Stimulated activated CD4-positive, alpha-beta T cell treated with anti-CD3 and anti-CD28 coated beads, Interleukin-4, amount 100 ng/mL, for 4 hours (primary cell): ENCODE measurements at places on chromosomes 7 and 10.

GRCh38 chr7:25653384-25653783, 425.1 kb upstream of the NPVF start:
- no peak for DNase-seq

DNA sequence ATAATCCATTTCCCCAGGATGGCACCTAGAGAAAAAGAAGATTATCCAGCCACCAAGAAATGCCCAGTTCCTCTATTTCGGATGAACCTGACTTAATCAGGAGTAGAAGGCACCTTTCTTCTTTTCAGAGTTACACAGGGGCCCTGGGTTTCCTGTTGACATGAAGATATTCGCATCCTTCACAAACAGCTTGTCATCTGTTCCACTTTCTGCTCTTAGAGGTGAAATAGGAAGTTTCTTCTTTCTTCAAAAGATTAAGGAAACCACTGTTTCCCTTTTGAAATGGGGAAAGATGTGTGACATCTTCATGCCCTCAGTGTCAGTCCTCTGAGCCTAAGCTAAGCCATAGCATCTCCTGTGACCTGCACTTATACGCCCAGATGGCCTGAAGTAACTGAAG, 39.1 kb upstream of the RAB18 start:
- DNase-seq: no peak

GRCh38 chr7:100353685-100354330, 4.1 kb upstream of the PILRB start:
- DNase-seq: peak; percentile 68

DNA sequence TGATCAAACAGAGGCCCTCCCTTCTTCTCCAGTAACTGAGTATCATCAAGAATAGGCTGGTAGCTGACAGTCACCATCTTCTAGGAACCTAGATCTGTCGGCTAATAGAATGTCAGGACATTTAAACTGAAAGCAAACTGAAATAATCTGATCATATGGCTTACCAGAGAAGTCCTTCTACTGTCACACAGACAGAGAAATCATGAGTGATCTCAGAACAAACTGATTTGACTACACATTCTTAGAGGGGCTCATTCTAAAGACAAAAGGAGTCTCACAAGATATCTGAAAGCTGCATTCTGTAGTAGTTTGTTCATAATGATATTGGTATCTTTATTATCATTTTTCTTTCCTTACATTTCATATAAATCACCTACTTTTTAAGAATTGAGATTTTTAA, 130.9 kb upstream of the ADCY1 start:
- DNase-seq: no peak

GRCh38 chr10:66835400-66835799, 90.4 kb upstream of the LRRTM3 start:
- DNase-seq: no peak

DNA sequence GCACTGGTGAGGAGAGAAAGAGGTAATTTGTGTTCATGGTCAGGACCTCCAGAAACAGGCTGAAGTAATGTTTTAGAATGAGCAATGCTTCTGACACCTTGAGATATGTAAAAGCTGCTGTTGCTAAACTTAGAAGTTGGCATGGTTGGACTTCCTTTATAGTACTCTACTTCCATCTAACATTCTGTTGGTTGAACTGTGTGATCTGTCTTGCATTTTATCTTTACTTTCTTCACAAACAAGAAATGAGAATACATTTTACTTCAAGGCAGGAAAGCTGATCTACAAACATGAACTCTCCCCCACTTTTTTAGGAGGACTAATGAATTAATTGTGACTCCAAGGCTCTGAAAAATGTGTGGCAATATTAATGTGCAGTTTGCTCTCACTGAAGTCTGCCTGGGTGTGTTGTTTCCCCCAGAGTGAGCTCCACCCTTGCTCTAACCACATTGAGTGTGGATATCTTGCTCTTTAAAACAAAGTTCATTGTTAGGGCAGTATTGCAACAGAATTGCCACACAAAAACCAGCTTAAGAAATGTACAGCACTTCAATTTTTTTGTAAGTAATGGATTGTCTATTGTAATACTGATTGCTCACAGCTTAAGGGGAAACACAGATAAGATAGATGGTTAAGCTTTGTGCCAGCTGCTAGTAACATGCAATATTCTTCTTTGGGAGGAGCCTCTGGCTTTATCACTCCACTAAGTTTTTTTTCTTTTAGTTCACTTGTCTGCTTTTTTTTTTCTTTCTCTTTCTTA, 69.0 kb downstream of the ADD3 start:
- DNase-seq: no peak

- no peak for DNase-seq
Measured at GRCh38 chr10:55277549-55277948, 476.5 kb upstream of the PCDH15 start.

DNA sequence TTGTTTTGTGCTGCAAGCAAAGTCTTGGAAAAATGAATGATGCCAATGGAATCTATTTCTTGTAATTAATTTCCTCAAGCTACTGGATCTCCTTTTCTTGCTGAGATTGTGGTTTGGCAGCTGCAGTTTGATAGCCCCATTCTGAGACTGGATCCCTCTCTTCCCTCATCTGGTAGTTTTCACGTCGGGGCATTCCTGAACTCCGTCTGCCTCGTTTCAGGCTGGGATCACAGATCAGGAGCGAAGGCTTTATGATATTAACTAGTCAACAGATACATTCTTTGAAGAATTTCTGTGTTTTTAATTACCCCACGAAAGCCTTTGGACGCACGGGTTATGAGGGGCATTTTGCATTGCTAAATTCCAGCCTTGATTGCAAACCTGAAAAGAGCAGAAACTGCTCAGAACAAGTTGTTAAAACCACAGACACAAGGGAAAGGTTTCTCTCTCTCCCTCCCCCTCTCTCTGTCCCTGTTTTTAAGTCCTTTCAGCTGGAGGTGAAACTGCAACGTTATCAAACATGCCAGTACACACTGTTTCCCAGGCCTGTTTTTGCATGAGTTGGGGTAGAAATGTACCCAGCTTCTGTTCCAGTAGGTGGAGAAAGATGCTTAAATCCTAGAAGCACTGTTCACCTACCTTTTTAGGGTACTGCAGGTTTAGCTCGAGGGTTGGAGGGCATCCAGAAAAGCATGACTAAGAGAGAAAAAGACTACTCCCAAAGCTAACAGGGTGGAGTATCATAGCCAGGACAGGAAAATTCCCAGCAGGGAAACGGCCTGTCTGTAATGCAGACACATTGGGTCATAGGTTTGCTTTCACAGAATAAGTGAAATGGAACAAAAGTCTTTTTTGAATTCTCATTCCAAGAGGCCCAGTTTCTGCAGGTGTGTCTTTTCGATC, 124.3 kb downstream of the CUX1 start:
- no peak for DNase-seq

DNA sequence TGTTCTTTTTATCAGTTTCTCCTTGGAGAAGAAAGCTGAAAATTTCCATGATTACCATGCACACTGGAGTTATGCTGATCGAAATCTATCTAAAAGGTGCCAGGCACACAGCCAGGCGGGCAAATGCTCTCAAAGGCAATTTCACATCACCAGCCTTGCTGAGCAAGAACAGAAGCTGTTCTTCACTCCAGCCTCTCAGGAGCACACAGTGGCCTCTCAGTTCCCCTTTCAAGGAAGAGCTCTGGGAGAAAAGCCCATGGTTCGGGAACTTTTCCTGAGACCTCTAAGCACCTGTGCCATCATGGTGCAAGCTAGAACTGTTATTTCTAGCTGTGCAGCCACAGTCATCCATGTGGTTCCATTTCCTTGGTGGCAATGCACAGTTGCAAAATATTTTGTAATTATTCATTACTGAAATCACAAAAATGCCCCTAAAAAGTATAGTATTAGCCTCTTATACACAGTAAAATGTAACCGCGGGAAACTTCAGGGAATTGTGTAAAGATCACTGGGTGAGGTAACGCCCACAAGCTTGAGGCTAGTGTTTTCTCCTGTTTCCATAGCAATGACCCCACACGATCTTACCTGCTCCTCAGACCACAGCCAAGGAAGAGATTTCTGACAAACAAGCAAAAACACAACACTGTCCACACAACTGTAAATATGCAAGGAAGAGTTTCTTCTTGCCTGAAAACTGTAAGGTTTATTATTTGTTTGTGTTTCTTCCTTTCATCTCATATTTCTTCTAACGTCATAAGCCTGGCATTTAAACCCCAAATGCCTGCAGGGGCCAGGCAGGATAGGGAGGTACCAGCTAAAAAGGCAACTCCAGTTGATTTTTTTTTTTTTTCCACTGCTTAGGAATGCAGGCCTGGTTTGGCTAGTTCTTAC, 121.2 kb downstream of the FAM107B start:
- DNase-seq: no peak

GRCh38 chr10:126387041-126387921, 996 bp downstream of the ADAM12 start:
- DNase-seq: peak; percentile 12

DNA sequence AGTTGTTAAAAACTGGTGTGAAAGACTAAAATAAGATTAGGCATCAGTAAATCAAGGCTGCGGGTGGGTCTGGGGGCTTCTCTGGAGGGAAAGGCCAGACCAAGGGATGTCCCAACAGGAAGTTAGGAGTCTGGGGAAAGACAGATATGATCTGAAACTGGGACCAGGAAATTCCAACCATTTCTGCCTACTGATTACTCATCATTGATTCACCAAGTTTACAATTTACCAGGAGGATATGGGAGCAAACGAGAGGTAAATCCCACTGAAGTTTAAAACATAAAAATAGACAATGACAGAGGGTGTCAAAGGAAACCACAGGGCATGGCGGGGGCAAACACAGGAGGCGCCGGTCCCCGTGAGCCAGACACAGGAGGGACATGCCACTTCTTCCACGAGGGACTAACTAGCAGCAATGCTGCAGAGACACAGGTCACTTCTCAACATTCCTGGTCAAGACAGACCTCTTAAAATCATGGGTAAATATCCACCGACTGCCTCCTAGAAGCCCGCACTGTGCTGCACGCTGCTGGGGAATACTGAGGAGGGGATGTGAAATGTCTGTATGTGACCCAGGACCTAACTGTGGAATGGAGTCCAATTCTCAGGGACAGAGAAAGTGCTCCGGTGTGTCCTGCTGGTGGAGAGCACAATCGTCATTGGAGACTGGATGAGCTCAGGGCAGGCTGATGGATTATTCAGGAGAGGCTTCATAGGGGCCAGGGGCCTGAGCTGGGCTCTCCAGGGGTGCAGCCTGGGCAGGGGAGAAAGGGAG, 153.4 kb upstream of the KLF14 start:
- no peak for DNase-seq

GRCh38 chr7:91596287-91596686, 284.2 kb downstream of the MTERF1 start:
- no peak for DNase-seq

GRCh38 chr10:122127943-122128342, 139.0 kb downstream of the TACC2 start:
- DNase-seq: no peak

GRCh38 chr10:64116707-64117106, 595.5 kb downstream of the REEP3 start:
- no peak for DNase-seq

GRCh38 chr7:70884440-70884764, 247.5 kb upstream of the GALNT17 start:
- no peak for DNase-seq

- DNase-seq: no peak
Measured at GRCh38 chr10:1270906-1271305, 214.7 kb downstream of the WDR37 start.

DNA sequence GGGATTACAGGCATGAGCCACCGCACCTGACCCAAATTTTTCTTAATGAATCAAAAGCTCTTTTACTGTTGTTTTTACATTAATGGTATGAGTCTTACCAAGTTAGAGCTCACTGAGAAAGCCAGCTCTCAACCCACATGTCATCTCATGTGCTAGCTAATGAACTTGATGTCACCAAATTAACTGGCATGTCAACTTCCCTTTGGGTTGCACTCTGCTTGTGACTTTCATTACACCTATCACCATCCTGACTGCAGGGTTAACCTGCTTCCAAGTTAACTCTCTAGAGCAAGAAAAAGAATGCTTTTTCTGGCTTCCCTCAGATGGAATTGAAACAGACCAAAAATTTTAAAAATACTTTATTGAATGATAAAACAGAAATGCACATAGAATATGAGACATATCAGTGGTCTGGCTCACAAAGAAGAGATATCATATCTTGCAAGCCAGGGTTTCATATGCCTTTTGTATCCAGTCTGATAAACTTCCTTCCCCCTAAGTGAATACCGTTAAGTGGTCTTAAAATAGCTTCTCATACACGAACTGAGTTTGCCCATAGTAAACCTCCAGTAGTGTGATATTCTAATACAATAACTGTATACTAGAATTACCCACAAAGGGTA, 42.9 kb upstream of the TRIM24 start:
- DNase-seq: no peak

DNA sequence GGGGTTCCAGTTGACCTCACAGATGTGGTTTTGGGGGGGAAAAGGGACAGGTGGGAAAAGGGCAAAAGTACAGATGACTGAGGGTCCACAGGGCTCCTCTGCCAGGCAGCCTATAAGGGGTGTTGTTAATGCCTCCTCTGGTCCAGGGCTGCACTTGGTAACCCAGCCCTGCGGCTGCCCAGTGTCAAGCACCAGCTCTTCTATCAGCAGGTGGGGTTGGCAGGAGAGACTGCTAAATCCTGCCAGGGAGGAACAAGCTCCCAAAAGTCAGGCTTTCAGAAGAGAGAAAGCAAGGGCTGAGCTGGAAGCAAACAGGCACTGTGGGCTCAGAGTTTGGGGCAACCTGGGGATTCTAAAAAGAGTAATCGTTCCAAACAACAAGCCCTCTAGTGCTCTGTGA, 39.1 kb downstream of the LRRC20 start:
- no peak for DNase-seq

- DNase-seq: peak; percentile 8
Measured at GRCh38 chr7:80134536-80135308, at the start of gene GNAI1. Gene GNAI1 (plus strand): TSS chr7:80134831. CDS start chr7:80135161, 330 bp downstream.

- no peak for DNase-seq
Measured at GRCh38 chr7:140604760-140605159, 35.9 kb downstream of the DENND2A start.

GRCh38 chr10:127977357-127978009, 70.6 kb downstream of the PTPRE start:
- no peak for DNase-seq

- DNase-seq: no peak
Measured at GRCh38 chr7:25853314-25853713, 298.7 kb upstream of the NFE2L3 start.

DNA sequence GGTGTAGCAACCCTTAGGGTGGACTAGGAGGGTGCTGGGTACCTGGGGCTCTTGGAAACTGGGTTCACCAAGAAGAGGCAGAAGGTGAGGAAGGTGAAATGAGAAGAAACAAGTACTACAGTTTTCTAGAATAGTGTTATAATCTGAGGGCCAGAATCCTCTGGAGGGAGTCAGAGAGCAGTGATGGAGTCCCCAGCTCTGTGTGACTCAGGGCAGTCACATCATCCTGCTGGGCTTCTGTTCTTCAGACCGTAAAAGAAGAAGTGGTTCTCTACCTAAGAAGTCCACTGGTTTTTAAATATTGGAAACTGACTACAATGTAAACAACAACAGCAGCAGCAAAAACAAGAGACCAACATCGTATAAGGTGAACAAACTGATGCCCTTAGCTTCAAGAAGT, 197.3 kb downstream of the PRPF18 start:
- DNase-seq: no peak

GRCh38 chr10:100184840-100185239, 989 bp downstream of the ERLIN1 start:
- DNase-seq: no peak
